ENCODE measurements at places on chromosomes 7 and 10. TPM values are rescaled to one million over a fixed set of nuclear protein-coding genes. Genes with fewer than 3 reads are reported as not detected.
A peak's percentile ranks its signal among the peaks of the same experiment; 100 is the strongest.

CHAT gene
- not detected for polyA plus RNA-seq

GRCh38 chr7:142689439-142690120, 59.7 kb upstream of the PRSS1 start:
- no peak overlapping the region for H3K4me3 ChIP-seq
- no peak overlapping the region for H3K27ac ChIP-seq
- no peaks in the 10 kb centered on the region for H3K36me3 ChIP-seq
- H3K27me3 ChIP-seq, result no peaks in the 10 kb centered on the region

SPDYE9 gene
- not detected for polyA plus RNA-seq

MALSU1 gene
- 75.2 TPM for polyA plus RNA-seq

DNA sequence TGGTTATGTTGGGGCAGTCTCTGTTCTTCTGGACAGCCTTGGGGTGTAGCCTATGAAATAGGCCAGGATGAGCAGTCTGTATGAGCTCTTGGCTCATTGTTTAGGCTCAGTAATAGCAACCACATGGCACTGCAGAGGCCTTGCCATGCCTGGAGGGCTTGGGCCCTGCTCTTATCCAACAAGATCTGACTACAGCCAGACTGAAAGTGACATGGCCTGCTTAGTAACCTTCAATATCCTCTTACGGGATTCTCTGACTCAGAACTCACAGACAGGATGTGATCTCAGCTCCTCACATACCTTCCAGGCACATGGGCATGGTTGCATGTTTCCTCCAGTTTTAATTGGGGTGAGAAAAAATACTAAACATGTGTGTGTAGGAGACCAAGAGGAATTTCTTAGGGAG, 289.3 kb downstream of the PTEN start:
- peaks cover 24% of the 10 kb centered on the region for H3K4me1 ChIP-seq
- peak; percentile 19 for DNase-seq
- peak overlapping the region; percentile 38 for H3K27ac ChIP-seq

DNA sequence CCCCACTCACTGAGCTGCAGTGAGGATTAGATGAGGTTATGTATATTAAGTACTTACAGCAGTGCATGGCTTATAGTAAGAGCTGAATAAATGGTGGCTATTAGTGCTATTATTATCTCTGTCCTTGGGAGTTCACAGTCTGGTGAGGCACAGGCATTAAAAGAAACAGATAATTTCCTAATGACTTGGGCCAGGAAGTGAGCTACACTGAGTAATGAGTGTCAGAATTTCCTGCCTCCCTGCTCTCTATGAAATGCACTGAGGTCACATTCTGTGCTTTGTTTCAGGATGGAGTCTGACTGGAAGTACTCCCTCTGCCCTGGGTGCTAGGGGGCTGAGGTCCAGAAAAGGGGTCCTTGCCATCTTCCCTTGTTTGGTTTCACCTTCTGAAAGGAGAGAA, 48.7 kb upstream of the LOXL4 start:
- no peak overlapping the region for H3K4me3 ChIP-seq
- peak overlapping the region; percentile 14 for H3K27ac ChIP-seq
- no peak for DNase-seq
- no peaks in the 10 kb centered on the region for H3K27me3 ChIP-seq

COL13A1 gene
- 0.35 TPM for polyA plus RNA-seq

CALCR gene
- 0.96 TPM for polyA plus RNA-seq

DNA sequence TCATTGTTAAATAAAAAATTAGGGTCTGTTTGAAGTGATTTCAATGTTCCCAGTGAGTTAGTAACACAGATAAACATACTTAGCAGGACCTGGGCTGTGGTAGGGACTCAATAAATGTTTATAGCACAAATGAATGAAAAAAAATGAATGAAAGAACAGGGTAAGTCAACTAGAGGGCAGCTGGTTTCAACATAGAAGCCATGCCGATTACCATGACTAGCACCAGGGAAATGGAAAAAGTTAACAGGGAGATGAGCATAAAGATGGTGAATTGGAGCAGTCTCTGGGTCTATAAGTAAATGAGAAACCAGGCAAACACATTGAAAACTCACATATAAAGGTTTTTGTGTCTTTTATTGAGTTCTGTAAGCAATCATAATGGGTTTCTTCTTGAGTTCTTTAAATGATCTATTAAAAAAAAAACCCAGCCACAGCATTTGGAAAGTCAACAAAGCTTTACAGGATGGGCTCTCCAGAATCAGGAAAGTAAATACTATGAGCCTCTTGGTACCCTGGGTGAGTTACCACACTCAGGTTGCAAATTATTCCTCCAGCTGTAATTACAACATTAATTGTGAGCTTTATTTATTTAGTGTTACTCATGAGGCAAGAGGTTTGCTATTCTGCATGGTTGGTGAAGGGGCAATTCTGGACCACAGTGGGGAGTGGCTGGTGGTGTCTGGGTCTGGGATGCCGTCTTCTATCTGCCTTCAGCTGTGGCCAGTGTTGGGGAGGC, 46.1 kb upstream of the MTPN start:
- H3K27ac ChIP-seq, result no peak overlapping the region
- H3K36me3 ChIP-seq, result no peaks in the 10 kb centered on the region
- DNase-seq, result no peak
- H3K4me3 ChIP-seq, result no peak overlapping the region

- no peak overlapping the region for H3K27ac ChIP-seq
- no peak overlapping the region for H3K4me3 ChIP-seq
- peak; percentile 18 for DNase-seq
- no peaks in the 10 kb centered on the region for H3K4me1 ChIP-seq
- peaks cover 4% of the 10 kb centered on the region for H3K27me3 ChIP-seq
- no peaks in the 10 kb centered on the region for H3K36me3 ChIP-seq
Observed at GRCh38 chr7:420142-421093, 99.2 kb downstream of the PDGFA start.

DNA sequence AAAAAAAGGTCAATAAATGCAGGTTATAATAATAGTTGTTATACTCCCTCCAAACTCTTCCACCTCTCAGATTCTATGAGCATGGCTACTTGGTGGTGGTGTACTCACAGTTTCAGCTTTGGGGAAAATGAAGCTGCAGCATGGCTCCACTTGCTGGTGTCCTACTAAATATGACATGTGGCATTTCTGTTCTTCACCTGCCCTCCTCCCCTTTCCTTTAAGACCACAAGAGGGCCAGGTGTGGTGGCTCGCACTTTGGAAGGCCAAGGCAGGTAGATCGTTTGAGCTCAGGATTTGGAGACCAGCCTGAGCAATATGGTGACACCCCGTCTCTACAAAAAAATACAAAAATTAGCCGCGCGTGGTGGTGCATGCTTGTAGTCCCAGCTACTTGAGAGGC, 101.1 kb downstream of the SLC37A3 start:
- H3K27ac ChIP-seq, result no peak overlapping the region
- no peaks in the 10 kb centered on the region for H3K36me3 ChIP-seq
- no peak overlapping the region for H3K4me3 ChIP-seq
- no peaks in the 10 kb centered on the region for H3K4me1 ChIP-seq
- no peaks in the 10 kb centered on the region for H3K27me3 ChIP-seq

- H3K4me1 ChIP-seq, result peaks cover 5% of the 10 kb centered on the region
- no peak for DNase-seq
- peaks cover 10% of the 10 kb centered on the region for H3K36me3 ChIP-seq
Observed at GRCh38 chr10:27536437-27536836, 32.3 kb downstream of the RAB18 start.

GRCh38 chr7:124124201-124124600, 91.3 kb upstream of the TMEM229A start:
- H3K4me1 ChIP-seq, result no peaks in the 10 kb centered on the region
- no peaks in the 10 kb centered on the region for H3K27me3 ChIP-seq
- H3K27ac ChIP-seq, result no peak overlapping the region
- no peaks in the 10 kb centered on the region for H3K36me3 ChIP-seq

DNA sequence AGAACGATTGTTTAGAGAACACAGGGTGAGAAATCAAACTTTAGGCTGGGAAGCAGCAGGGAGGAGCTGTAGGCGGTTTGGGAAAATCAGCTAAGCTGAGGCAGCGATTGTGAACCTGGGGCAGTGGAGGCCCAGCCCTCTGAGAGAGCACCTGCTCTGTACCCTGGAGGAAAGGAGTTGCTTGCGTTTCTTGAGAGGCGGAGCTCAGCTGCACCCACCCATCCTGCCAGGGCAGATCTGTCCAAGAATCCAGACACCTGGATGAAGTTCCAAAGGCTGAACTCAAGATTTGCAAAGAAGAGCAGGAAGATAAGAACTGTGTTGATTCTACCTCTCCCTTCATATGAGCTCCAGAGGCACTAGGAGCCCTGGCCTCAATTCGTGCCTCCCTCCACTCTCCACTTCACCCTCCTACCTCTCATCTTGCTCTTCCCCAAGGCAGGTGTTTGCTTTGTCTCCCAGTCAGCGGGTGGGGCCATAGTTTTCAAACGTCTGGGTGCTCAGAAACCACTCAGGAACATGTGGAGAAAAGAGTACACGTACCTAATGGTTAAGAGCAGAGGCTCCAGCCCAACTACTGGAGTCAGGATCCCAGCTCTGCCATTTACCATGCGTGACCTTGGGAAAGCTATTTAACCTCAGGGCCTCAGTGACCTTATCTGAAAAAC, 21.5 kb upstream of the TMEM213 start:
- H3K4me1 ChIP-seq, result no peaks in the 10 kb centered on the region
- no peaks in the 10 kb centered on the region for H3K27me3 ChIP-seq
- no peak overlapping the region for H3K27ac ChIP-seq
- no peak overlapping the region for H3K4me3 ChIP-seq

DNA sequence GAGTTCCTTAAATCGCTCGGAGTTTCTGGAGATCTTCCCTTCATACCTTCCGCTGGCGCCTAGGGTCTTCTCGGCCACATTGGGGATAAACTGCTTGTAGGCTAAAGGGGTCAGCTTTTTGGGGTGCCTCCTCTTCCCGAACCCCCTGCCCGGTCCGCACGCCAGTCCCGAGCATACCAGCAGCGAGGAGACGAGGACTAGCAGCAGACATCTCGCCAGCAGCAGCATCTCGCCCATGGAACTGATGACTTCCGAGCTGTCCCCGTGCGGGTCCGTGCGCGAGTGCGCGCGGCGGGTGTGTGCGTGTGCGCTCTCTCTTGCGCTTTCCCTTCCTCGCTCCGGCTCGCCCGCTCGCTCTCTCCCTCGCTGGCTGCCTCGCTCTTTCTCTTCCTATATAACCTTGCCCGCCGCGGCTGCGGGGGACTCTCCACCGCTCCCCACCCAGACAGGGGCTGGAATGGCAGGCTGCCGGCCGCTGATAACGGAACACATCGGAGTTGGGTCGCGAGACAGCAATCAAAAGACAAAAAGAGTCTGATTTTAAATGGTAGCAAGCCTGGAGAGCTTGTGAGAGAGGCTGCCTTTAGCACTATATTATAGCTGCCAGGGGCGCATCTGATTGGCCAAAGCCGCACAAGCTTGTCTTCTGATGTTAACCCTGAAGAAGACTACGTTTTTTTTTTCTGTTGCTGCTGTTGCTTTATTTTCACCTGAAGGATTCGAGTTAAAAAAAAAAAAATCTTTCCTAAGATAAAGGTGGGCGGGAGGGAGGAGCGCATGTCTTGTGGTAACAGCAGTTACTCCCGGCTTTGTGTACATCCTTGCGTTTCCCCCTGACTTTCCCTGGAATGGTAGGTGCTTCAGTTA, at the start of gene SHH:
Gene SHH, minus strand, starts transcription at position 569 of the 867 bp plus-strand sequence. Its CDS starts 341 bp downstream, at position 228.
- H3K4me1 ChIP-seq, result peaks cover 8% of the 10 kb centered on the region
- H3K36me3 ChIP-seq, result no peaks in the 10 kb centered on the region
- peak within 1 kb of the TSS; percentile 32 for H3K4me3 ChIP-seq
- H3K27me3 ChIP-seq, result peaks cover 5% of the 10 kb centered on the region

DNA sequence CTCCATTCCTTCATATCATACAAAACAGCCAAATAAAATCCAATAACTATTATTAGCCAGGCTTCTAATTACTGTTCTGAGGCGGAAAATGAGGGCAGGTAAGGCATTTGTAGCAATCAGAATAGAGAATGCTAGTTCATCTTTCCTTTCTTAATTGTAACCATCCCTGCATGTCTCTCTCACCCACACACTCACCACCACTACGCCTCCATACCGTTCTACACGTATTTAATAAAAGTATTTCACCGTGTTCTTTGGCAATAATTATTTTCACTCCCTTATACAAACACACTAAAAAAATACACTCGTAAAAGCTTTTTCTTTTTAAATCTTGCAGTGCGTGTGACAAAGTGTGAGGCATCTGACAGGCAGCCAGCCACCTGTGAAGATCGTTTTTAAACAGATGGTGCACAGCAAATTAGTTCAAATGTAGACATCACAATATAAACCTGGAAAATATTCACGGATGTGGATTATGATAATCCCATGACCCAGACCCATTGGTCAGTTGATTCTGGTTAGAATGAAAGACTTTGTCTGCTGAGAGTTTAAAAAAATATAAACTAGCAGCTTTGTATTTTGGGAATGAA, 653.6 kb downstream of the REEP3 start:
- no peaks in the 10 kb centered on the region for H3K27me3 ChIP-seq
- no peak for DNase-seq
- no peak overlapping the region for H3K4me3 ChIP-seq
- H3K4me1 ChIP-seq, result no peaks in the 10 kb centered on the region

CPVL gene
- polyA plus RNA-seq, result 5.5 TPM

DNA sequence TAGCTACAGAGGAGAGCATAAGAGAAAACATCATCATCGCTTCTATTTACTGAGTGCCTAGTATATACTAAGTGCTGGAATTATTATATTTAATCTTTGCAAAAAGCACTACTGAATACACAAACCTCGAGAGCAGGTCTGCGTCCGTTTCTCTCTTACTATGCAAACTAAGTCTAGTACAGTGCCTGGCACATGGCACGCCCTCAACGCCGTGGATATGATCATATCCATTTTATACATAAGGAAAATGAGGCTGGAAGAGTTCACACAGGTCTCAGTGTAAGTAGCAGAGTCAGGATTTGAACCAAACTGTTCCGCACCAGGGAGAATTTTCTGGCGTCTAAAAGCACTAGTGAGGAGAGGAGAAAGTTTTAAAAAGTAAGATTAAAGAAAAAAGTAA, 17.6 kb downstream of the MXI1 start:
- peaks cover 28% of the 10 kb centered on the region for H3K4me1 ChIP-seq
- H3K36me3 ChIP-seq, result no peaks in the 10 kb centered on the region
- peak overlapping the region; percentile 99 for H3K27ac ChIP-seq
- no peaks in the 10 kb centered on the region for H3K27me3 ChIP-seq
- DNase-seq, result no peak

DNA sequence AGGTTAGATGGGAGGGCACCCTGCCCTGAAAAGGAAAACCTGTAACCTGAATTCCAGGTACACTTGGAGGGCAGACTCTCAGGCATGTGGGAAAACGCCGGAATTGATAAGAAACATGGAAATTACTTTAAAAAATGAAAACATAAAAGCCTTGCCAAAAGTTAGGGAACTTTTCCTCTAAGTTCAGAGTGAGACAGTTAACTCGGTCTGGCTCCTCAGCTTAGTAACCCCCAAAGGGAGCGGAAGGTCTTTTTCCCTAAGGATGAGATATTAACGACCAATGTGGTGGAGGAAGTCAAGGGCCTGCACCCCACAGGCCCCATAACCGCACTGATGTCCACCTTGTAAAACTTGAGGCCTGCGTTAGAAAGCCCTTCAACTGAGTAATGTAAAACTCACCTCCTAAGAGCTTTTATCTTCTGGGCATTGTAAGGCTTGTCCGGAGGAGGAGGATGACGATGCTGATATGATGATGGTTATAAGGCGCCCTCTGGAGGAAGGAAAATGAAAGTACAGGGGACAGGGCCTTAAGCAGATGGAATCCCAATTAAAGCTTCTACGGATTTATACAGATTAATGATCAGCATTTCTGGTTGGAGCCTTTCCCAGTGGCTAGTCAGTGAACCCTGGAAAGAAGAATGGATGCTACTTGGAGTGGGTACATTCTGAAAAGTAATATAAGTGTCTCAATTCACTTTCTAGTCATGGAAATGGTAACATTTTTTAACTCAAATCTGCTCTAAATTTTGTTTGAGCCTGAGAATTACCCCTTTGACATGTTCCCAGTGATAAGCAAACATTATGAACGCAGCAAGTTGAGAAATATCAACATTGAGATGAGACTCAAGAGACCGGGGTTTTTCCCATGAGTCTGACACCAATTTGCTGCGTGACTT, 694 bp downstream of the COL1A2 start:
- H3K27ac ChIP-seq, result peak overlapping the region; percentile 64
- DNase-seq, result no peak
- H3K4me3 ChIP-seq, result peak overlapping the region; percentile 56
- H3K4me1 ChIP-seq, result no peaks in the 10 kb centered on the region
- no peaks in the 10 kb centered on the region for H3K27me3 ChIP-seq

Measured in psoas muscle (tissue), 8 donors.